CD4-positive, alpha-beta T cell treated with Interleukin-17A for 1 hour (primary cell): ENCODE measurements at places on chromosomes 3 and 15.

- no peak for DNase-seq
These were observed 136.3 kb downstream of the THSD4 start for GRCh38 chr15:71251584-71252043.

GRCh38 chr15:31513178-31513577 lies 186.5 kb downstream of the KLF13 start:
- no peak for DNase-seq

DNA sequence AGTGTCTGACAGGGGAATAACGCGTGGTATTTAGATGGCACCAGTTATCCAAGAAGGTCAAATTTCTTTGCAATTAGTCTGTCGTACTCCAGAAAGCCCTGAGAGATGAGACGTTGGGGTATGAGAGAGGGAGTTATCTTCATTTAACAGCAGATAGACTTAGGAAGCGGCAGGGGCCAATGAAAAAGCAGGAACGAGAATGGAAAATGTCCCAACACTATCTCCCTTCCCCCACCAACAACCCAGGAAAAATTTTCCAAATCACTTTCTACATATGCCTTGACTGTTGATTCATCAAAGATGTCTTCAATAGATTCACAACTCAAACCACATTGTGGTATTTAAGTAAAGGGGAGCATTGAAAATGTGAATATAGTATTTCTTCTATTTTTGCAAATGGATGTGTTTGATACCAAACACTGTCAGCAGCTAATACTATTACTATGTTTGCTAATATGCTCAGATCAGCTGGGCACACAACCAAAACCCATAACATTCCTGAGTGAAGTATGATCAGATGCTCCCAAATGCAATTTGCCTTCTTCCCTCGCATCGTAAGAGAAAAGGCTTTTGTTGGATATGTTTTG lies 13.3 kb upstream of the GREM1 start:
- DNase-seq, result no peak

GRCh38 chr3:139394116-139394515 lies 4.7 kb upstream of the COPB2 start:
- DNase-seq, result no peak

GRCh38 chr15:56816781-56817180 lies 83.5 kb upstream of the ZNF280D start:
- no peak for DNase-seq

- no peak for DNase-seq
These were observed 132.9 kb downstream of the KCNMB2 start for GRCh38 chr3:178669022-178669601.

DNA sequence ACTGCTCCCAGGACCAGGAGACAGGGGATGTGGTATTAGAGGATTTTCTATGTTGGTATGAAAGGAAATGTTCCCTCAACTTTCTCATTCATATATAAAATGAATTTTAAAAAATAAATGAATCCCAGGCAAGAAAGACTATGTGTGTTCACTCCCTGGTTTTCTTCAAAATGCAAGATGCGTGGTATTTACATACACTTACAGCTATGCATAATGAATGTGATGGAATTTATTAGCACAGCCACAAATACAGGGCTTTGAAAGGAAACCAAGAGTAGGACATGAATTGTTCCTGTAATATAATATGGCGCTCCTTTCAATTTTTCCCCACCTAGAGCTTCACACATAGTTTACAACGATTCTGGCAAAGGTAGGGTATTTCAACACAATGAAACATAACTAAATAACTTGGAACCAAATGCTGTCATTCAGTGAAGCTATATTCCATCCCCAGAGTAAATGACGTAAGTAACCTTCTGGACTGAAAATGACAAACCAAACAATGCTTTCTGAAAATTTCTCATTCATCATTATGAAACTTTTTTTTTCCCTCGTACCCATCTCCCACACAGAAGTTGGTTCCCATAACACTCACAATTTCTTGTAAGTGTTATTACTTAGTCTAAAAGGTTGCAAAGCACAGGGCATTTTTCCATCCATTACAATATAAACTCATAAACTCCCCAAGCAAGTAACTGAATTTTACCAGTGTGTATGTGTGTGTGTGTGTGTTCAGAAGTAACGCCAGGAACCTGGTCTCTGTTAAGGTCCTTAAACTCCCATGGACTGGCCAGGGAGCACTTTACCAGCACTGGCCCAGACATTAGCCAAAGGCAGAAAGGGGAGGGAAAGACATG lies 41.8 kb downstream of the CBLB start:
- no peak for DNase-seq

DNA sequence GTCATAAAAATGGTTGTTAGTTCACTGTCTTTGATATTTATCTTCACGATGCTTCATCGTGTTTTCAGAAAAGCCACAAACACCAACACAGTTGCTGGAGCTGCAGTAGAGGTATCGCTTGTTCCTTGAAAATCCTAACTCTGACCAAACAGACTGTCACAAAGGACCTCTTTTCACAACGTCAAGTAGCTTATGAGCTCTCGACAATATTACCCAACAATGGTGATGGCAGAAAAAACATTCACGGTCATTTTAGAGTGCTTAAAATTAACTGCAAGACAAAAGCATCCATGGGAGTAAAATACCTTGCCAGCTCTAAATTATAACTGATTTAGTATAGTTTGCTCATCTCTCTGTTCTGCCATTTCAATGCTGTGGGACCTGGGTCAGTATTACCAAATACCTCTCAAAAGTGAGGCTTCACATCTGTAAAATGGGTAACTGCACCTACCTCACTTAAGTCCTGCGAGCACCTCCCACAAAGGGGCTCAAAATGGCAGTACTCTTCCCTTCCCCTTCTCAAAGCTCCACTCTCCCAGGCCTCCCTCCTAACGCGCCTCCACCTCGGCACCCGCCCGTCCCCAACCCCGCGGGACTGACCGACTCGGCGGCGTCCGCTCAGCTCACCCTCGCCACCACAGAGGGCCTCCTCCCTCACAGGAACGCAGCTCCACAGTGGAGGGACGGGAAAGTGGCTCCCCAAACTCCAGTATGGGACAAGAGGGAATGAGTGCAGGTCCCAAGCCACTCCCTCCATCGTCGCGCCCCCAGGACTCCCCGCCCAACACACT lies 546 bp downstream of the TRIM59 start:
- DNase-seq, result peak; percentile 31

DNA sequence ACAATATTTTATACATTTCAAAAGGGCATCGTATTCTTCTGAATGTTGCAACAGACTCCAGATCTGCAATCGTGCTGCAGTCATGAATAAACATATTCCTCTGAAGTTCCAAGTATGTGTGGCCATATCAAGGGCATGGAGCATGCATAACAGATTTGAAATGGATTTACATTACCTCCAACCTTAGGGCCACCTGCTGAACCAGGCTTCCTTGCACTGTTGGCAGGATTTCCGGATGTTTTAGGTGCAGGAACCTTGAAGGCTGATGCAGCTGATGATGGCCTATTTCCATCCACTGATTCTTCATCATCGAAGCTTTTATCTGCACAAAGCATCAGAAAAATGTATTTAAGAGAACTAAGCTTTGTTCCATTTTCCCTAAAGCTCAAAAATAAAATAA lies 73.5 kb downstream of the CLASP2 start:
- DNase-seq, result no peak

GRCh38 chr3:38989917-38990510 lies 61.7 kb downstream of the SCN11A start:
- no peak for DNase-seq

GRCh38 chr3:194468086-194468485 lies 18.7 kb downstream of the ATP13A3 start:
- DNase-seq, result no peak

DNA sequence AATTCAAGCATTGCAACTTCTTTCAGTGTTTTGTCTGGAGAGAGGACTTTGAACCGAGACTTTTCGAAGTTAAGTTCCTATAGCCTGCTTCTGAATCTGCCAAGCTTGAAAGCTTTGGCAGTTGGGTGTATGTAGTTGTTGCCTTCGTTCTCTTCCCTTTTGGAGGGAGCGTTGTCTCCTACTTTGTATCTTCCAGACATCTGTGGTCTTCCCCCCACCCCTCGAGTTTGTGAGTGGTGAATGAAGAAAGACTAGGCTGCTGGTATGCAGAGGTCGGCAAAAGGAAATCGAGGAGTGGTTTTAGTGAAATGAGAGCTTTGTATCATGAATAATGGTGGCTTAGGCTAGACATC lies 1.3 kb downstream of the CTNNB1 start:
- DNase-seq, result peak; percentile 40

DNA sequence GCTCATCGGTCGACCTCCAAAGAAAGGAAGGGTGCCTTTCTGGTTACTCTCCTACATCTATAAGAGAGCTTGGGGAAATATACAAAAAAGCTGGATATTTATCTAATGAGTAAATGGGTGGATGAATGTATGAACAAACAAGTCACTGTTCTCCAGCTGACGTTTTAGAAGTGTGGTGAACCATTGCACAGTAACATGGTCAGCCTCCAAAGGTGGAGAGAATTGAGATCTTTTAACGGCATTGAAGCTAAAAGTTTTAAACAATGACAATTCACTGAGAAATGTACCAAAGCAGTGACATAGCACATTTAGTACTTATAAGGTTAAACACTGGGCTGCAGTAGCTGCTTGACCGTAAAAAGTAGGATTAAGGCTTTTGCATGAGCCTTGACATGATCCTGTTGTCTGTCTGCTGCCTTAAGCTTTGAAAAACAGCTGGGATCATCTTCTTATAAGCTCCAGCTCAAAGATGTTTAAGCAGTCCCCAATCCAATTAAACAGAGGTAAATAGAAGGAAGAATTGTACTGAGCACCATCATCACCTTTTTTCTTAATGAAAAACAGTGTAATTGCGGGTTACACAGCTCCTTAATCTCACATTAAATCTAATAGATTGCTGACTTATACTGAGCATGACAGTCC lies 222.9 kb downstream of the WDR72 start:
- DNase-seq, result no peak

- no peak for DNase-seq
These were observed 74.8 kb downstream of the IGF2BP2 start for GRCh38 chr3:185750015-185750414.
